DMS 273 treated with DMSO at 0.1 percent for 48 hours (cell line): ENCODE measurements at places on chromosomes 5 and 9.
A peak's percentile ranks its signal among the peaks of the same experiment; 100 is the strongest.

- no peak for DNase-seq
Observed at GRCh38 chr9:131238402-131239021, 37.8 kb downstream of the FAM78A start.

DNA sequence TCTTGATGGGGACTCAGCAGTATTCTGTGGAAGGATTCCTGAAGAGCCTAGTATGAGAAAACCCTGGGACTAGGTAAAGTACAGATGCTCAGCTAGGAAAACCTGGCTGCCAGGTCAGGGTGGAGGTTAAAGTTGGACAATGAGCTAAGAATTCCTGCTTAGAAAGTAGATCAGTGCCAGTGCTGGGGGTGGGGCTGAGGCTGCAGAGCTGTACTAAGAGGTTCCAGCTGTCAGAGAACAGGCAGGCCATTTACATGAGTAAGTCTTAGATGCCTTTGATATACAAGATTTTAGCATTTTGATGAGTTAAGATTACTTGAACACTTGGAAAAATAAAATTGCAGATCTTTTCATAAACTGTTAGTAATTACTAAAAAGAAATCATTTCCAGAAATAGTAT lies 332.3 kb upstream of the NUDT12 start:
- no peak for DNase-seq

GRCh38 chr5:6729386-6730310 lies 16.4 kb downstream of the TENT4A start:
- DNase-seq = no peak

GRCh38 chr5:160199410-160199911 lies 29.8 kb upstream of the FABP6 start:
- no peak for DNase-seq

DNA sequence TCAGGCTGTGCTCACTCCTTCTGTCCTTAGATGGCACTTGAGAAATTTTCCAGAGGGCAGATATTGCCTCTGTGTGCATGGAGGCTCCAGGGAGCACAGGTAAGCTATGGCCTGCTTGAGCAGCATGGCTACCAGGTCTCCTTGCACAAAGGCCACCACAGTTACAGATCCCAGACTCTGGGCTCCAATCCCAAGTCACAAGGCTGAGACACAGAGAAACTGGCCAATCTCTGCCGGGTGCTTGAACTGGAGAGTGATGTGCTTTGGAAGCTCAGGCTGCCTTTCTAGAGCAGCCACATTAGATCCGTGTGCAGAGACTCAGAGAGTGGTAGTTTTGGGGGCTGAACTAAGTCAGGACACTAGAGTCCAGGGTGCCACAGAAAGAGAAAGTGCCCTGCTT lies 145.7 kb downstream of the SEMA6A start:
- DNase-seq = no peak

- DNase-seq = no peak
Observed at GRCh38 chr9:73167614-73168013, 15.9 kb downstream of the ANXA1 start.

- DNase-seq = no peak
Observed at GRCh38 chr5:91946870-91947269, 563.8 kb upstream of the ARRDC3 start.

GRCh38 chr5:109671136-109671535 lies 18.6 kb upstream of the MAN2A1 start:
- DNase-seq = peak; percentile 58

DNA sequence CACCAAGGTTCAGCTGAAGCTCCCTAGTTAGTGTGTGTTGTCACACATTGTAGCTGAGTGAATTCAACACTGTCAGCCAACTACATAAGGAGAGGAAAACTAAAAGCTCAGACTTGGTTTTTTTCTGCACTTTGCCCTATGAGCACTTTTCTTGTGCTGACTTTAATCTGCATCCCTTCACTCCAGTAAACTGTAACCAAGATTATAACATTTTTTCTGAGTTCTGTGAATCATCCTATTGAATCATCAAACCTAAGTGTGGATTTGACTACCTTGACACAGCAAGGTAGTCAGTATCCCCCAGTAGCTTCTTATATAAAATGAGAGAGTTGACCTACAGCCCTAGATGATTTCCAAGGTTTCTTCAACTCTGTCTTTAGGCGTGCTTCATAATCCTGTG lies 325.0 kb downstream of the AGTPBP1 start:
- DNase-seq = no peak

GRCh38 chr5:32330126-32330971 lies 17.6 kb upstream of the MTMR12 start:
- DNase-seq = no peak

- no peak for DNase-seq
Observed at GRCh38 chr5:154782326-154782725, 27.1 kb downstream of the LARP1 start.

DNA sequence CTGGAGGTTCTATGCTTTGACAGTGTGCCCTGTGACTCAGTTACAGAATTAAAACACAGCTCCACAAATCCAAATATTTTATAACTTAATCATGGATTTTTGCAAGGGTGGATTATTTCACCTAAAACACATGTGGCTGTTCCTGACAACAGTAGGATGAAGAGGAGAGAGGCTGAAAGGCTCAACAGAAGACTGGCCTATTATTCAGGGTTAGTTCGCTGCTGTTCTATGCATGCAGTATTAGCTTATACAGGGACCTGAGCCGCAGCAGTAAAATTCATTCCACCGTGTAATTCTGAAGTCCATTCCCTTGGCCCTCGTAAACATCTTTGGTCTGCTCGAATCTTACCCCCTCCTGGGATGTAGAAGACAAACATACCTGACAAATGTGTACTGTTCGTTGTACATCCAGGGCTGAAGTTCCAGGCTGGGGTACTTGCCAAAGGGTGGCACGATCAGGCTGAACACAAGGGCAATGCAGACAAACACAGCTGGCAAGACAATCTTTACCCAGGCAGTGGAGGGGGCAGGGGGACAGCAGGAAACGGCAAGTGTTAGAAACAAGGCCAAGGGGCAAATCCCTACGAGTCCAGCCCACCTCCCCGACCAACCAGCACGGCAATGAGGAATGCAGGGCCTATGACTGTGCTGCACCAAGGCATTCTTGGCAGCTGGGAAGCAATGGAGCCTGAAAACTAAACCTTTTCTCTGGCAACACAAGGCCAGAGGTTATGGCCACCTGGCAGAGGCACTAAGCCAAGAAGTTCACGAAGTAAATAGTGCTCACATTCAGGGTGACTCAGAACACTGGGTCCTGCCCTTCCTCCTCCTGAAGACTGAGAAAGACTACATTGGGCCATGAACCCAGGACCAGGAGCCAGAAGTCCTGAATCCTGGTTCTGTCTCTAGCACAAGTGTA lies 46.8 kb downstream of the NIPSNAP3B start:
- DNase-seq = peak; percentile 69

GRCh38 chr5:16450163-16450562 lies 15.4 kb downstream of the ZNF622 start:
- DNase-seq = no peak

GRCh38 chr5:153798830-153799229 lies 239.9 kb downstream of the FAM114A2 start:
- DNase-seq = no peak

DNA sequence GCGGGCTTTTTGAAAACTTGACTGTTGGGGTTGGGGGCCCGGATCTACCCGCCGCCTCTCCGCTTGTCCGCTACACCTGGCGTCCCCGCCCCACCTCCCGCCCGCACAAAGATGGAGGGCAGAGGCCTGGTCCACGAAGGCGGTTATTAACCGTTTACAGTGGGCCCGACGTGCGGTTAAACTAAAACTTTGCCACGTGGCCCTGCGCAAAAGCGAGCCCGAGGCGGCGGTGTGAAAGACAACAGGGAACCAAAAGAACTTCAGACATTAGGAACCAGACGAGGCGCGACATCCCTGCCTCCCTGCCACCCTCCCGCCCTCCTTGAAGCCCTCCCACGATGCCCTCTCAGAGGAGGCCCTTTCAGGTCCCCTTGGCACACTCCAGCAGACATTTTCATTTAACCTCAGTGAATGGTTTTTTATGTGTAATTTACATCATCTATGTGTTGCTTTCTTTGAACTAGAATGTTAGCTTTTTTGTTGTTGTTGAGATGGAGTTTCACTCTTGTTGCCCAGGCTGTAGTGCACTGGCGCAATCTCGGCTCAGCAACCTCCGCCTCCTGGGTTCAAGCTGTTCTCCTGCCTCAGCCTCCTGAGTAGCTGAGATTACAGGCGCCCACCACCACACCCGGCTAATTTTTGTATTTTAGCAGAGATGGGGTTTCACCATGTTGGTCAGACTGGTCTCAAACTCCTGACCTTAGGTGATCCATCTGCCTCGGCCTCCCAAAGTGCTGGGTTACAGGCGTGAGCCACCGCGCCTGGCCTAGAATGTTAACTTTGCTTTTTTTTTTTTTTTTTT lies 999 bp upstream of the HNRNPA0 start:
- DNase-seq = no peak

GRCh38 chr5:147413266-147413665 lies 96.6 kb downstream of the DPYSL3 start:
- DNase-seq = no peak

GRCh38 chr9:17462869-17463464 lies 115.9 kb upstream of the SH3GL2 start:
- DNase-seq = no peak
